ENCODE measurements at places on chromosomes 16 and 17. TPM values are rescaled to one million over a fixed set of nuclear protein-coding genes. Genes with fewer than 3 reads are reported as not detected.

- no peak for DNase-seq
Observed at GRCh38 chr17:54194268-54194667, 371.5 kb downstream of the KIF2B start.

- DNase-seq, result no peak
Observed at GRCh38 chr16:73886426-73886825, 410.2 kb upstream of the PSMD7 start.

DNA sequence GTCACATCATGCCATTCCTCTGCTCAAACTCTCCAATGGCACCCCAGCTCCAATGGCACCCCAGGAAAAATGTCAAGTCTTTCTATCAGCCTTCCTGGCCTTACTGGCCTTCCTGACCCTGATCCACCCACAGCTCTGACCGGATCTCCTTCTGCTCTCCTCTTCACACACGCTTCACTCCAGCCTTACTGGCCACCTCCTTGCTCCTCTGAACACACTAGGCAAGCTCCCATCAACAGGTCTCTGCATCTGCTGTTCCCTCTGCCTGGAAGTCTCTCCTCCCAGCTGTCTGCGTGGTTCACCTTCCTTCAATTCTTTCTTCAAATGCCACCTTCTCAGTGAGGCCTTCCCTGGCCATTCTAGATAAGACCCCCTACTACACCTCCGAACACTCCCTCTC lies 43.4 kb downstream of the MYO1D start:
- DNase-seq, result no peak

GRCh38 chr16:60929-61878 lies 7.6 kb downstream of the SNRNP25 start:
- DNase-seq, result no peak

- DNase-seq, result no peak
Observed at GRCh38 chr17:71251276-71251675, 869.5 kb upstream of the SOX9 start.

DNA sequence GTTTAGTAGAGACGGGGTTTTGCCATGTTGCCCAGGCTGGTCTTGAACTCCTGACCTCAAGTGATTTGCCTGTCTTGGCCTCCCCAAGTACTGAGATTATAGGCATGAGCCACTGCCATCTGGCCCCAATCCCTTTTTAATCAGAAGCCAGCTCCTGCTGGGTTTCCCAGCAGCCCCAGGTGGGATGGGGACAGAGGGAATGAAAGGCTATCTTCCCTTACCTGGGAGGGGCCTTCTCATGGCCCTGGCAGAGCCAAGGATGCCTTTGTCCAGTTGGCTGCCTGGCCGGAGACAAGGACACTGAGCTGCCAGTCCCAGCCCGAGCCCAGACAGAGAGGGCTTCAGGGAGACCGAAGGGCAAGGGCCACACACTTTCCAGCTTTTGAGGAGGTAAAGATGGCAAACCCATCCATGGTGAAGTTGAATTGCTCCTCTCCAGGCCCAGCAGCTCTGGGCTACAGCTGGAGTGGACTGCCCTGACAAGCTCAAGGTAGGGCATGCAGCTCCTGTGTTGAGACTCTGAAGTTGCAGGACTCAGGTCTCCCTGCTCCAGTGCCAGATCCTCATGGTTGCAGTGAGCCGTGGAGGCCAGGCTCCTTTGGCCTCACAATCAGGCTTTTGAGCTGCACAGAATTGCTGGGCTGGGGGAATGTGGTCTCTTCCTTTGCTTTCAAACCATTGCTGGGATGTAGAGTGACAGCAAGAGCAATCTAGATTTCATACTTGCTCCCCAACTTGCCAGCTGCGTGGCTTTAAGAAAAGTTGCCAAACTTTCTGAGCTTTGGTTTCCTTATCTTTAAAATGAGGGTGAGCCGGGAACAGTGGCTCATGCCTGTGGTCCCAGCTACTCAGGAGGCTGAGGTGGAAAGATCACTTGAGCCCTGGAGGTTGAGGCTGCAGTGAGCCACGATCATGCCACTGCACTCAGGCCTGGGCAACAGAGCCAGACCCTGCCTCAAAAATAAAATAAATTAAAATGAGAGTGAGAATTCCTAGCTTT lies 44.5 kb upstream of the IL34 start:
- DNase-seq, result no peak

- no peak for DNase-seq
Observed at GRCh38 chr17:65193716-65194293, 56.6 kb downstream of the RGS9 start.

DNA sequence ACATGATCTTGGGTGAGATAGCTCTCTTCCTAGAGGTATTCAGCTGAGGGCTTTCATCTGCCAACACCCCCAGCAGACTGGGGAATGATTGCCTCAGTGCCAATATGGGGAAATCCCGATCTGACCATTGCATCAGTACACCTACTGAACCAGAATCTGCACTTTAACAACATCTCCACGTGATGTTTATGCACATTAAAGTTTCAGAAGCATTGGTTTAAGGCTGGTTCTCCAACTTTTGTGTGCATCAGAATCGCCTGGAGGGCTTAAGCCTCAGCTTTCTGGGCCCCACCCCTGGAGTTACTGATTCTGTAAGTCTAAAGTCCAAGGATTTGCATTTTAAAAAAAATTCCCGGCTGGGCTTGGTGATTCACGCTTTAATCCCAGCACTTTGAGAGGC lies 123.6 kb upstream of the MED13 start:
- DNase-seq, result no peak

Gene PHF23
- 16.1 TPM for polyA plus RNA-seq

Gene HP
- polyA plus RNA-seq, result 8.9 TPM

Gene ABCA6
- polyA plus RNA-seq, result 7.0 TPM

Gene SSTR5
- polyA plus RNA-seq, result 1.4 TPM

Gene HIGD1B
- 24.3 TPM for polyA plus RNA-seq
